HT1080 (cell line): ENCODE measurements at places on chromosomes 4 and X. TPM values are rescaled to one million over a fixed set of nuclear protein-coding genes. Genes with fewer than 3 reads are reported as not detected.

GRCh38 chrX:39705290-39705689, 392.5 kb downstream of the BCOR start:
- peak; percentile 74 for DNase-seq

GRCh38 chr4:11183356-11183740, 245.3 kb downstream of the HS3ST1 start:
- DNase-seq = no peak

DNA sequence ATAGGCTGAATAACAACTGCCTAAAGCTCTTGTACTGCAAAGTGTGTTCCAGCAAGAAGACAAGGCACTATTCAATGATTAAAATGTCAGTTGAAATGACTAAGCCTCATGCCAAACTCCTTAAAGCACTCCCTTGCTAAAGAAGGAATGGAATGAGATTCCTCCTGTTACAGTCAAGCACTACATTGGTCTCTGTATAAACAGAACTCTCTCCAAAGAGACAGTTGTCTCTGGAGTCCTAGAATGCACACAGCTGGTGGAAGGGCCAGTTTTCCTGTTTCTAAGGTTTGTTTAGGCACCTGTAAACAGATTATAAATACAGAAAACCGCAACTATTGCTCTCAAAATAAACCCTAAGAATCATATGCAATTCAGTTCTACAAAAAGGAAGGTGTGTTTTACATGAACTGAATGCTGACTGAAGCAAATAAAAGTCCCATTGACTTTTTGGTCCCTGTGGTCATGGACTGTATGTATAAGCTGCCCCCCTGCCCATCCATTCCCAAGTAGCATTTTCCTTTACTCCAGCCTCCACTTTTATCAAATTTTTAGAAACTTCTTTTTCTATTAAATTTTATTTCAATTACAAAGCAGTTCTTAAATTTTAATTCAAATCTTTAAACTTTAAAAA, 47.0 kb downstream of the FAT1 start:
- DNase-seq = peak; percentile 90

DNA sequence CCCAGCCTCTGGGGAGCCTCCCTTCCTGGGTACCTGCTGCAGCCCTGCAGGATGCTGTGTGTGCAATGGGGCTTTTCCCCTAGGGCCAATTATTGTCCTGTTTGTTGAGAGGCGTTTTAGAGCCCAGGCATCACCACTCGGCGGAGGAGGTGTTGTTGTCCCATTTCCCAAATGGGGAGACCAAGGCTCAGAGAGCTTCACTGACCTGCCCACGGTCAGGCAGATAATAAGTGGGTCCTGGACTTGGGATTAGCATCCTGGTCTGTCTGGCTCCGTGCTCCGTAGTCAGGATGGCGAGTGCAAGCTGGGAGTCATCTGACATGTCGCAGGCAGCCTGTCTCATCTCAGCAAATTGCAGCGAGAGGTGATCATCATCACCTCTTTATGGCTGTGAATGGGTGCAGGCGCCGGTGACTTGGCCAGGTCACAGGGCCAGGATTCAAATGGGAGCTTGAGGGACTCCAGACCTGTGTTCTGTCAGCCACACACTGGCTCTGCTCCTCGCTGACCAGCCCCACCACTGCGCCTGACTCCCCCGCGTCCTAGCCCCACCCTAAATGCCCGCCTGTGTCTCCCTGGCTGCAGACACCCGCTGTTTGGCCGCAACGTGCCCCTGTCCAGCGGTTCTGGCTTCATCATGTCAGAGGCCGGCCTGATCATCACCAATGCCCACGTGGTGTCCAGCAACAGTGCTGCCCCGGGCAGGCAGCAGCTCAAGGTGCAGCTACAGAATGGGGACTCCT, 16.6 kb downstream of the HTRA3 start:
- DNase-seq = no peak

GRCh38 chr4:88991746-88992145, 65.2 kb downstream of the FAM13A start:
- DNase-seq = peak; percentile 50

- no peak for DNase-seq
Measured at GRCh38 chrX:136112286-136112685, 35.0 kb upstream of the FHL1 start.

DNA sequence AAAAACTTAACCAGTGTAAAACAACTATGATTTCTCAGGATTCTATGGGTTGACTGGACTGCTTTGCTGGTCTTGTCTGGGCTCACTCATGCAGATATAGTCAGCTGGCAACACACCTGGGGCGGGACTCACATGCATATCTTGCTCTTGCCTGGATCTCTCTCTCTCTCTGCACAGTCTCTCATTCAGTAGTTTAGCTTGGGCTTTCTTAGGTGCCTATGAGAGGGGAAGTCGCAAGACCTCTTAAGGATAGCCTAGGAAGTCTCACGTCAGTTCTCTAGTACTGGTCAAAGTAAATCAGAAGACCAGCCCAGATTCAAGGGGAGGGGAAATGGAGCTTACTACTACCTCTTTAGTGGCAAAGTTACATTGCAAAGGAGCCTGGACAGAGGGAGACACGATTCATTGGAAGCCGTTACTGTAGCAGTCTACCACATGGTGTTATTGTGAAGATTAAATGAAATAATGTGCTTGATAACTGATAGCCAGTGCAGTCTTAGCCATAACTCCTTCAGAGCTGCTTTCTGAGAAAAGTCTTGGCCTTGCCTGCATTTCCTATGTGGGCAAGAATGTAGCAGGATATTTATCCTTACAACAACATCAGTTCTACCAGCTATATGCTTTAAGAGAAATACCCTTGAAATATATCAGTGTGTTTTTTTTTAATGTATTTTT, 2.1 kb downstream of the COPS4 start:
- no peak for DNase-seq

DNA sequence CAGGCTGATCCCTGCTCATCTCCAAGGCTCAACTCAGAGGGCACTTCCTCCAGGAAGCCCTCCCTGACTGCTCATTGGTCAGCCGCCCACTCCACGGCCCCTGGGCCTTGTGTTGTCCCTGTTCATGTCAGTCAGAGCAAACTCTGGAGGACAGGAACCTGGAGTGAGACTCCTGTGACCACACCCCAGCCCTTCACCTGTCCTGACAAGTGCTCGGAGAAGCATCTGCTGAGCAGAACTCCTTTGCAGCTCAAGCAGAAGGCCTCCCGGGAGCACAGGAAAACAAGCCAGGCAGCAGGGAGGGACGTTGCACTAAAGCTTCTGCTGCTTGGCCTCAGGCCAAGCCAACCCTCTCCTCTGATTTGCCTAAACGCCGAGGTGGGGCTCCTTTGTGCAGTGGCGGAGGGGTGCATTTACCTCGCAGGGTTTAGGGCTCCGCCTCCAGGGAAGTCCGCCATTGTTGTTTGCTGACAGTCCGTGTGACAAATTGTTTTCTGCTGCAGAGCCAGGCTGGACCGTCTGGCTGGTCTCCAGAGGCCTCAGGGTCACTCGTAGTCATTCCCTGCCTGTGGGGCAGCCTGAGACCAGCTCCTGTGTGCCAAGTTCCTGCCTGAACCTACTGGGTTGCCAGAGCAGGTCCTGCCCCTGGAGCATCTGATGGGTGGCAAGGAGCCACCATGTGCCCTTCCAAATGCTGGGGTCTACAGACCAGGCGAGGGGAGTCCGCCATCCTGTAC, 61.8 kb downstream of the C4orf50 start:
- no peak for DNase-seq

DNA sequence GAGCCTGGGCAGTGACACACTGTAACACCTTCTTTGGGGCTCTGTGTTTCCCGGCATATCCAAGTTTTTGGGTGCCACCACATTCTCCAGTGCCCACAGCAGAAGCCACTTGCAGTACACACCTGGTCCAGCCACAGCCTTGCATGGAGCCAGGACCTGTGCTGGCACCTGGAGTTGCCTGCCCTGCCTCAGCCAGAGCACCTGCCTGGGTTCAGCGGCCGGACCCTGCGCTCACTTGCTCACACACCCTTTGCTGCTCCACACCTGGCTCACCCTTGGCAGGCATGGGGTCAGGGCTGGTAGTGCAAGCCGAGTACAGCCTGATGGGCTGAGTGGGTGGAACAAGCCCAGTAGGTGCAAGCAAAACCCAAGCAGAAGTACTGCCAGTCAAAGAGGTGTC, 1511.1 kb downstream of the TECRL start:
- no peak for DNase-seq

- DNase-seq = no peak
Measured at GRCh38 chrX:85516131-85516530, 136.7 kb upstream of the POF1B start.

DNA sequence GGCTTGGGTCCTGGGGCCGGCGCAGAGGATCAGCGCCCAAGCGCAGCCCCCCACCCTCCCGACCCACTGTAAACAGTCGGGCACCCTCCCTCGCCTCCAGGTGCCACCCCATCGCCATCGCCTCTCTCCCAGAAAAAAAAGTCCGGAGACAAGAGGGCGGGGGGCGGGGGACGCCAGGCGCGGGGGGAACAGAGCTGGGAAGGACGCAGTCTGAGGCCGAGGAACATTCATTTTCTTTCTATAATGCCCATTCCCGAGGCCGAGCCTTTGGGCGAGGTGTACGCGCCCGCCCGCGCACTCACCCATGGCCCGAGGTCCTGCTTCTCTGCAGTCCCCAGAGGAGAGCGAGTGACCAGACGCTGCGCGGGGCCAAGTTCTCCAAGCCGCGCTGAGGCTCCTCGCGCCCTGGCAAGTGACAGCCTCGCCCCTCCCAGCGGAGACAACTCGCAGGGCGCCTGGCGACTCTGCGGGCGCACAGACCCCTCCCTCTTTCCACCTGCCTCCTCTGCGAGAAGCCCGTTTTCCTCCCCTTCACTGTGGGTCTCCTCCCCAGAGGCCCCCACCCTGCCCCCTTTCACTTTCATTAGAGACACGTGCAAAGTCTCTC, 63.5 kb upstream of the WDR17 start:
- DNase-seq = peak; percentile 34

The TKTL1 gene
- not detected in 2 replicates for total RNA-seq

The NAT8L gene
- 2.7 and 5.6 TPM in 2 replicates for total RNA-seq

The PNMA6F gene
- not detected in 2 replicates for total RNA-seq

The PRRG3 gene
- 0.37 TPM in 1 of 2 replicates, not detected in the other for total RNA-seq

The CCNQ gene
- 74.4 and 82.3 TPM in 2 replicates for total RNA-seq

The CSAG3 gene
- 2.3 and 2.6 TPM in 2 replicates for total RNA-seq

The SLC6A14 gene
- not detected in 2 replicates for total RNA-seq
